Common myeloid progenitor, CD34-positive (primary cell): ENCODE measurements at places on chromosomes 2 and 18.

DNA sequence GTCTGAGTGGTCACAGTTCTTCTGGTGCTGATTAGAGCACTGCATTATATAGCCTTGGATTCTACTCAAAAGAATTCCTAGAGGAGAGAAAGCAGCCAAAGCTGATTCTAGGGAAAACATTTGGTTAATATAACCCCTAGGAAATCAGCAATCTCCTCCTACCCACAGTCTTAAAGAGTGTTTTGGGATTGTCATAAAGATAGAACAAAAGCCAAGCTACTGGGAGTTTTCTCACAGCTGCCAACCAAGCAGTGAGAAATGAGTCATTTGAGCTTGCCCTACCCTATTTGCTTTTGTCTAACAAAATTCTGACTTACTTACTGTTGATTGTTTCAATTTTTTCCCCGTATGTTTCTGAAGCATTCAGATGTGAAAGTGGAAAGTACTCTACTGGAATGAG, 469.3 kb downstream of the PLCL1 start:
- DNase-seq, result no peak

- no peak for DNase-seq
These were observed 256.5 kb downstream of the CD226 start for GRCh38 chr18:69691008-69691760.

GRCh38 chr2:192901446-192901845, 706.7 kb upstream of the TMEFF2 start:
- no peak for DNase-seq

DNA sequence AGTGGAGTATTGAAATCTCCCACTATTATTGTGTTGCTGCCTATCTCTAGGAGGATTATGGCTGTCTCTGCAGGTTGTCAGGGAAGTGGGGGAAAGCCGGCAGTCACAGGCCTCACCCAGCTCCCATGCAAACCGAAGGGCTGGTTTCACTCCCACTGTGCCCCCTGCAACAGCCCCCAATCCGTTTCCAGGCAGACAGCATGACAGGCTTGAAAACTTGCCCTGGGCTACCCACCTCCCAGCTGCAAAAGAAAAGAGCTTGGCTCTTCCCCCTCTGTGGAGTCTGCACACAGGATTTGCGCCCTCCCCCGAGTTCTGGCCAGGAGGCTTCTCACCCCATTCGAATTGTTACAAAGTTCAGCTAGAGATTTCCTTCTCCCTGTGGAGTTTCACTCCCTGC, 87.4 kb upstream of the MSTN start:
- DNase-seq, result no peak

DNA sequence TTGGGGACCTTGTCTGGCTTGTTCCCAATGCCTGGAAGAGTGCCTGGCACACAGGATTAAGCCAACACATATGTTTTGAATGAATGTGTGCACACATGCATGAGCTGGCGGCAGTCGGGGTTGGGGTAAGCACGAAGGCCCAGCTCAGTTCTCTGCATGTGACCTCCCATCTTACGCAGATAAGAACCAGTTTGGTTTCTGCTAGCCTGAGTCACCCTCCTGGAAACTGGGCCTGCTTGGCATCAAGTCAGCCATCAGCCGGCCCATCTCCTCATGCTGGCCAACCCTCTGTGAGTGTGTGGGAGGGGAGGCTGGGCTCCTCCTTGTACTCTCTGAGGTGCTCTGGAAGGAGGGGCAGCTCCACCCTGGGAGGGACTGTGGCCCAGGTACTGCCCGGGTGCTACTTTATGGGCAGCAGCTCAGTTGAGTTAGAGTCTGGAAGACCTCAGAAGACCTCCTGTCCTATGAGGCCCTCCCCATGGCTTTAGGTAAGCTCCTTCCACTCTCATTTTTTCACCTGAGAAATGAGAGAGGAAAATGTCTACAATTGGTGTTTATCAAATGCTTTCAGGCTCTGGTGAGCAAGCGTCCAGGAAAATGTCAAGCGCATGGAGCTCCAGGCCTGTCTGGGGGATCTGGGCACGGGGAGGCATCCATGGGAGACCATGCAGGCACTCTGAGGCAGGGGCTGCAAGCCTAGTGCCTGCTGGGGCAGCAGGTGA, 9.7 kb upstream of the IL1RN start:
- DNase-seq, result peak; percentile 51
